H1 (cell line): ENCODE measurements at places on chromosomes 13 and 19. TPM values are rescaled to one million over a fixed set of nuclear protein-coding genes. Genes with fewer than 3 reads are reported as not detected.

DNA sequence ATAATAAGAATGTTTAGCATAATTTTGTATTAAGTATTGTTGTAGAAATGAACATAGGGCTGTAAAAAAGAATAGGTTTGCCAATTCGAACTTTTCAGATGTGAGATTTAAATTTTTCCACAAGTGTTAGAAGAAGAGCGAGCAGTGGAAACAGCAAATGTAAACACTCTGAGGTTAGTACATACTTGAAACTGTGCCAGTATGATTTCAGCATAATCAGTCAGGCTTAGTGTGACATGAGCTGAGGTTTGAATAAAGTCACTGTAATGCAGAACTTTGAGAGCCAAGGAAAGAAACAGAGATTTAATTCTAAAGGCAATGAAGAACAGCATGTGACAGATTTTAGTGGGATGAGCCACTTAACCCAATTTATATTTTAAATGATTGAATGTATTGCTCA, 2166.4 kb downstream of the PCDH9 start:
- no peaks in the 10 kb centered on the region for H3K27me3 ChIP-seq
- no peaks in the 10 kb centered on the region for H3K4me1 ChIP-seq
- H3K27ac ChIP-seq: no peak overlapping the region
- H3K4me3 ChIP-seq: no peak overlapping the region
- no peaks in the 10 kb centered on the region for H3K36me3 ChIP-seq

GRCh38 chr13:29323954-29324353, 271.5 kb downstream of the SLC7A1 start:
- H3K36me3 ChIP-seq: no peaks in the 10 kb centered on the region
- H3K4me3 ChIP-seq: no peak overlapping the region
- no peak overlapping the region for H3K27ac ChIP-seq
- no peaks in the 10 kb centered on the region for H3K4me1 ChIP-seq
- no peak for DNase-seq

DNA sequence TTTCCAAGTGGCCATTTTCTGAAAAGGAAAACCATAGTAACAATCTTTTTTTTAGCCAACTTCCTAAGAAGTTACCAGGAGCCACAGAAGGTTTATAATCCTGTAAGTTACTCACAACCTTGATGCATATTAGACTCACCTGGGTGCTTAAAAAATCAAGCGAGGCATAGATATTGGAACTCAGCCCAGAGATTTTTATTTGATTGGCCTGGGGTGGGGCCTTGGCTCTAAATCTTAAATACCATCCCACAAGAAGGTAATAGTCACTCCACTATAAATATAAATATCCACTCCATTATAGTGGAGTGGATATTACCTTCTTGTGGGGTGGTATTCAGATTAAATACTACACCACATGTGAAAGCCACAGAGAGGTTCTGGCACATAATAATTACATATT, 429.6 kb downstream of the RFC3 start:
- H3K27me3 ChIP-seq: no peaks in the 10 kb centered on the region
- H3K4me1 ChIP-seq: no peaks in the 10 kb centered on the region
- H3K27ac ChIP-seq: no peak overlapping the region
- H3K4me3 ChIP-seq: no peak overlapping the region

Gene MRI1
- 29.5 and 44.6 TPM in 2 replicates for polyA plus RNA-seq

Gene ZNF93
- 25.3 and 40.8 TPM in 2 replicates for polyA plus RNA-seq

Gene HIPK4
- polyA plus RNA-seq: 0.57 and 0.88 TPM in 2 replicates

Gene TBXA2R
- 0.39 and 0.80 TPM in 2 replicates for polyA plus RNA-seq

Gene CARM1
- 164 and 270 TPM in 2 replicates for polyA plus RNA-seq
